ENCODE measurements at places on chromosomes 5 and 9. TPM values are rescaled to one million over a fixed set of nuclear protein-coding genes. Genes with fewer than 3 reads are reported as not detected.

GRCh38 chr5:155050384-155051019 is 36.9 kb downstream of the KIF4B start:
- DNase-seq: no peak
- no peaks in the 10 kb centered on the region for H3K27me3 ChIP-seq
- no peak overlapping the region for H3K27ac ChIP-seq
- no peak overlapping the region for H3K4me3 ChIP-seq
- no peaks in the 10 kb centered on the region for H3K4me1 ChIP-seq

DNA sequence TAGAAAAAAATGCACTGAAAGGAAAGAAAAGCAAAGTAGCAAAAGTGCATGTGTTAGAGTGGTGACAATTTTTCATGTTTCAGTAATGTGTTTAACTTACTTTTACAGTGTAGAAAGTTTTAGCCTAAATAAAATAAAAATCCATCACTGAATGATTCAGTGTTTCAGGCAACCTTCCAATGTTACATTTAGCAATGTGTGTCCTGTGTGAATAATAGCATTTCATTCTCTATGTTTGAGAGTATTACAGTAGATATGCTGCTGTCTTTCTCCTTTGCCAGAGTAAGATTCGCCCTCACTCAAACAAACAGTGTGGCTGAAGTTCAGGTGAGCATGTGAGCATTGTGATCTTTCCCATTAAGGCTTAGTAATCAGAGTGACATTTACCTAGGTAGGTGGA is 171.1 kb downstream of the TARS1 start:
- no peaks in the 10 kb centered on the region for H3K36me3 ChIP-seq
- no peak for DNase-seq
- H3K4me1 ChIP-seq: no peaks in the 10 kb centered on the region
- no peak overlapping the region for H3K4me3 ChIP-seq
- peaks cover 2% of the 10 kb centered on the region for H3K27me3 ChIP-seq

DNA sequence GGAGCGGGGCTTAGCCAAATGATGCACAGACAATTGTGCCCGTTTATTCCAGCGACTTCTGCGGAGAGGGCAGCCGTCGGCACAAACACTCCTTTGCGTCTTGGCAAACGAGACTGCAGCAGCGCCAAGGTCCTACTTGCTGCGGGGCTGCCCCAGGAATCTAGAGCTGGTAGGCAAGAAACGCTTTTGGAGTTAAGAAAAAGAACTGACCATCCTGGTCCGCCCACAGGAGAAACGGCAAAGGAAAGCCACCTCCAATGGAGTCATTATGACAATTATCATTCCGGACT is 2.3 kb downstream of the RXFP3 start:
- no peak overlapping the region for H3K4me3 ChIP-seq
- peaks cover 18% of the 10 kb centered on the region for H3K4me1 ChIP-seq
- no peak overlapping the region for H3K27ac ChIP-seq
- H3K27me3 ChIP-seq: peaks cover 14% of the 10 kb centered on the region

GRCh38 chr9:95341293-95341962 is 23.9 kb upstream of the FANCC start:
- H3K36me3 ChIP-seq: no peaks in the 10 kb centered on the region
- no peak overlapping the region for H3K4me3 ChIP-seq
- H3K4me1 ChIP-seq: no peaks in the 10 kb centered on the region

DNA sequence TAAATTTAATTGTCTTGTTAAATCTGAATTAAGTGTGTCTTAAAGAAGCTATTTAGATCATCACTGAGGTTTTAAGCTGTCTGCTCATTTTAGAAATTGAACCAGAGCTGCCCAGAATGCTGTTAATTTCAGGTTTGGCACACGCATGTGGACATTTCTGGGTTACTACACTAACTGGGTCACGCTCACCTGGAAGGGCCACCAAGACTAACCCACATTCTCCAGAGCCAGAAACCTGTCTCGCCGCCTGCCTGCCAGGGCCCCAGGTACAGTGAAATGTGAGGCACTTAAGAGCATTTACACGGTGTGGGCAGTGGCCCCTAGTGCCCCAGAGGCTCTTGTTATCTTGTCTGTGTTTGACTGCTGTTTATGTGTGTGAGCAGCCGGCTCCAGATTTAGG is 46.6 kb downstream of the ATP10B start:
- H3K4me3 ChIP-seq: no peak overlapping the region
- no peak for DNase-seq
- no peaks in the 10 kb centered on the region for H3K27me3 ChIP-seq

- H3K4me1 ChIP-seq: no peaks in the 10 kb centered on the region
- H3K36me3 ChIP-seq: no peaks in the 10 kb centered on the region
- no peak overlapping the region for H3K27ac ChIP-seq
- DNase-seq: no peak
- no peak overlapping the region for H3K4me3 ChIP-seq
Measured at GRCh38 chr5:87940775-87941174, 327.9 kb downstream of the TMEM161B start.

DNA sequence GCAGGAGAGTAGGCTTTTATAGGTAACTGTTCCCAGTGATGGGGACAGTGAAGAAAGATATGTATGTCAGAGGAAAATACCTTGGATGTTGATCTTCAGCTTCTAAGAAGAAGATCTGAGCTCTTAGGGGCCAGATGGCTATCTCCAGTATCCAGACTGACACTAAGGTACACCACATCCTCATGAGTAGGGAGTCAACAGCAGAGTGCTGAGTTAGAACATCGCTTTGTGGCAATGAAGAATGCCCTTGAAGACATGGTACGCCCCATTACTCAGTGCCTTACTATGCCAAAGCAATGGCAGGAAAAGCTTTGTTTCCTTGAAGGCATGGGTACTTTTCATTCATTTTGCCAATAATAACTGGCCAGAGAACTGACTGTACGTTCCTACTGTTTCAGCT is 263.7 kb downstream of the CEMIP2 start:
- DNase-seq: no peak
- H3K36me3 ChIP-seq: no peaks in the 10 kb centered on the region

GRCh38 chr9:86093788-86094555 is 5.4 kb downstream of the GOLM1 start:
- no peaks in the 10 kb centered on the region for H3K27me3 ChIP-seq
- DNase-seq: no peak
- H3K36me3 ChIP-seq: no peaks in the 10 kb centered on the region

The CDH6 gene
- not detected for total RNA-seq

GRCh38 chr5:142840575-142840974 is 70.4 kb downstream of the ARHGAP26 start:
- H3K4me3 ChIP-seq: no peak overlapping the region
- no peak overlapping the region for H3K27ac ChIP-seq
- H3K4me1 ChIP-seq: no peaks in the 10 kb centered on the region
- DNase-seq: no peak

- H3K36me3 ChIP-seq: no peaks in the 10 kb centered on the region
- H3K4me3 ChIP-seq: no peak overlapping the region
- no peak overlapping the region for H3K27ac ChIP-seq
- DNase-seq: no peak
- H3K4me1 ChIP-seq: no peaks in the 10 kb centered on the region
Measured at GRCh38 chr9:117325831-117326230, 89.0 kb downstream of the ASTN2 start.

The DMRT3 gene
- total RNA-seq: not detected

The NTRK2 gene
- not detected for total RNA-seq

DNA sequence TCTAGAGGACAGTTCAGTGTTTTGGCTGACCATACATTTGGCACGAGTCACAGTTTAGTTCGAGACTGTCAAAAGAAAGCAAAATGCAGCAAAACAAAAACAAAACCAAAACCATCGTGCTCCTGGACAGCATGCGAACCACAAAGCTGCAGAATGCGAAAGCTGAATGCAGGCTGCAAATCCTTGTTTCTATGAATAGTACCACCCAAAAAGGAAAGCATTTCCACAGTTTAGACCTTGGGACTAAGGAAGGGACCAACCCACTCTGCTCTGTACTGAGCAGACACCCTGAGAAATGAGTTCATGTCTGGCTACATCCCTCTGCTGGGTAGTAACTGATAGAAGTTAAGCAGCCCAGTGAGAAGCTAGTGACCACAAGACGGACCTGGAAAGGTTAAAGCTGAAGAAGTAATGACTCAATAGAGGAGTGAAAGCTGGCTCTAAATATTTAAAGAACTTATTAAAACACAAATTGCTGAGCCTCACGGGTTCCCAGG is 3.9 kb downstream of the GCNT4 start:
- H3K4me1 ChIP-seq: no peaks in the 10 kb centered on the region
- H3K27ac ChIP-seq: no peak overlapping the region
- no peak for DNase-seq
- H3K36me3 ChIP-seq: no peaks in the 10 kb centered on the region
- no peak overlapping the region for H3K4me3 ChIP-seq
- H3K27me3 ChIP-seq: peaks cover 7% of the 10 kb centered on the region

The LYSMD3 gene
- total RNA-seq: 21.1 TPM

The NAIP gene
- 3.6 TPM for total RNA-seq

DNA sequence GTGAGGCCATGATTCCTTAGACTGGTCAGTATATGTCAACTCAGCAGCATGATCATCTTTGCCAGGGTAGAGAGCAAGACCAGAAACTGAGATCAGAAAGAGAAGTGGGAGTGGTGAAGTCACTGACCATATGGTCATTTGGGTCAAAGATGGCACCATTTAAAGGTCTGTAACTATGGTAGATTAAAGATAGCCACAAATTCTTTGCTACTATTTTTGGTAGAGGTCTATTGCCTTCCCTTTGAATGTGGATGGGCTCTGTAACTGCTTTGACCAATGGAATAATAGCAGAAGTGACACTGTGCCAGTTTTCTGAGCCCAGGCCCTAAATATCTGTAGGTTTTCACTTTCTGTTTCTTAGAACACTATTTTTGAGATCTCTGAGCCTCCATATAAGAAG is 117.6 kb downstream of the PCSK1 start:
- no peak overlapping the region for H3K4me3 ChIP-seq
- no peaks in the 10 kb centered on the region for H3K27me3 ChIP-seq
- no peaks in the 10 kb centered on the region for H3K36me3 ChIP-seq
- no peak for DNase-seq
- H3K27ac ChIP-seq: no peak overlapping the region

The GZMA gene
- total RNA-seq: not detected

GRCh38 chr5:170403675-170404074 is 14.5 kb upstream of the KCNMB1 start:
- no peaks in the 10 kb centered on the region for H3K27me3 ChIP-seq
- H3K4me1 ChIP-seq: no peaks in the 10 kb centered on the region
- H3K36me3 ChIP-seq: no peaks in the 10 kb centered on the region
- H3K27ac ChIP-seq: no peak overlapping the region
- no peak overlapping the region for H3K4me3 ChIP-seq

DNA sequence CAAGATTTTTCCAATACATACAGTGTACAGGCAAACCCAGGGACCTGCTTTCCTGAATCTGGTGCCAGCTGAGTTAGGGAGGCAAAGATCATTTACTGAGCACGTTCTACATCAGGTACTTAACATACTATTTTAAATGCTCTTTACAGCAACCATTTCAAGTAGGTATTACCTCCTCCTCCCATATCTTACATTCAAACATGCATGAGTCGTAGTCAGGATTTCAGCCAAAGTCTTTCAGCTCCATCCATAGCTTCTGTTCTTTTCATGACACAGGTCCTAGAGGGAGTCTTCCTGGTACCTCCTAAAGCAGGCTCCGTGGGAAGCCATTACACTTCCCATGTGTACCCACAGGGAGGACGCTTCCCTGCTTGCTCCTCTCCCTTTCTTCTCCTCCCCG is 11.7 kb downstream of the KCNV2 start:
- H3K4me3 ChIP-seq: no peak overlapping the region
- H3K27ac ChIP-seq: no peak overlapping the region
- H3K4me1 ChIP-seq: no peaks in the 10 kb centered on the region
- DNase-seq: no peak
- no peaks in the 10 kb centered on the region for H3K27me3 ChIP-seq
- H3K36me3 ChIP-seq: no peaks in the 10 kb centered on the region

GRCh38 chr5:173453167-173453566 is 125.0 kb upstream of the STC2 start:
- H3K36me3 ChIP-seq: no peaks in the 10 kb centered on the region
- no peak overlapping the region for H3K27ac ChIP-seq
- no peak for DNase-seq
- H3K4me1 ChIP-seq: peaks cover 3% of the 10 kb centered on the region
- H3K27me3 ChIP-seq: peaks cover 10% of the 10 kb centered on the region

The CTSV gene
- total RNA-seq: not detected

The DHX29 gene
- 25.2 TPM for total RNA-seq

DNA sequence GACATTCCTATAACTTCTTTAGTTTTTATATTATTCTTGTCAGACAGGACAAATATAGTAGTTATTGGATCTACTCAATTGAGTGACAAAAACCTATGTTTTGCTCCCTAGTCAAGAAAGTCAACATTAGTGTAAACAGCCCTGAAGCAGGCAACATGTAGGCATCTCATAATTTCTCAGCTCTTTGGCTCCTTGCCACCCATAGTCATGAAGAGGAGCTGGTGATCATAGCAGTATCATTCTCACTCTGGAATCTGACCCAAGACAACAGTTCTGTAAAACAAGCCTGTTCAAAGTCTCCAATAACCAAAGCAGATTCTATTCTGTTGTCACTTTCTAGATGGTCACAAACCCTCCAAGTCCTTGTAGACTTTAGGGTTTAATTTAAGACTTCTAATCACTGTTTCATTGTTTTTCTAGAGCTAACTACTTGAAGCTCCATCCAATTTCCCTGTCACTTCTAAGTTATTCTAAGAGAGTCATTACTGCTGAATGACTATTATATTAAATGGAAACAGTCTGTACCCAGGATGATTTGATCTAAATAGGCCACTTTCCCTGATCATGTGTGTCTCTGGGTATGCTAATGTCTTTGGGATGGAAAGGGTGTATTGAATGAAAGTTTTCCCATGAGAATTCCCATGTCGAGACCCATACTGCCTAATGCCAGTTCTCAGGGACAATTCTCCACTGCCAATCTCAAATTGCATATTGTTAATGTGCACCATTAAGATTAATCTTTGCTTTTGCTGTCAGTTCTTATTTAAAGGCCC is 533.3 kb downstream of the ACTL7B start:
- H3K4me1 ChIP-seq: no peaks in the 10 kb centered on the region
- no peaks in the 10 kb centered on the region for H3K36me3 ChIP-seq
- H3K27me3 ChIP-seq: no peaks in the 10 kb centered on the region

DNA sequence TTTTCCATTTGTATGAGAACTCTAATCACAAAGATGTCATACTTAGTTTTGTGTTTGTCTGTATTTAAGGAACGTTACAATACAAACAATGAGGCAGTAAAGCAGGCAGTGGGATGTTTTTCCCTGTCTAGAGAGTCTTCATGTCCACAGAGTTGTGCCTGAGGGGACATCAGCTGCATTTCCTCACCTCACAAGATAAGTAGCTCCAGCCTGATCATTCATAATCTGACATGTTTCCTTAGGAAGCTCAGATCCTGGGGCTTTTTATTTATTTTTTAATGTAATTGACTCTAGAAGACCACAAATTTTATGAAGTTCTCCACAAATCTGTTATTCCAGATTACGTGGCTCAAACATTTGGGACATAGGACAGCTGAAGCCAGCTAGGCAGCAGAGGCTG is 78.5 kb downstream of the SPTLC1 start:
- H3K36me3 ChIP-seq: peaks cover 75% of the 10 kb centered on the region
- H3K4me3 ChIP-seq: no peak overlapping the region
- H3K27me3 ChIP-seq: no peaks in the 10 kb centered on the region
- H3K27ac ChIP-seq: no peak overlapping the region
- DNase-seq: no peak

- no peak overlapping the region for H3K4me3 ChIP-seq
- H3K36me3 ChIP-seq: no peaks in the 10 kb centered on the region
- no peak overlapping the region for H3K27ac ChIP-seq
- DNase-seq: no peak
Measured at GRCh38 chr5:6774721-6775204, 61.5 kb downstream of the TENT4A start.

The PCDHGC4 gene
- total RNA-seq: not detected

The ITGA1 gene
- 0.22 TPM for total RNA-seq

GRCh38 chr5:29304545-29304944 is 1888.9 kb upstream of the CDH6 start:
- no peaks in the 10 kb centered on the region for H3K4me1 ChIP-seq
- H3K27me3 ChIP-seq: no peaks in the 10 kb centered on the region
- no peak overlapping the region for H3K27ac ChIP-seq
- DNase-seq: no peak
- no peak overlapping the region for H3K4me3 ChIP-seq

The PCDHGB5 gene
- total RNA-seq: 0.29 TPM

Measured in K562 (cell line).